ENCODE measurements at places on chromosomes 4 and X. TPM values are rescaled to one million over a fixed set of nuclear protein-coding genes. Genes with fewer than 3 reads are reported as not detected.

- no peak for DNase-seq
Measured at GRCh38 chr4:153887217-153887616, 98.3 kb upstream of the SFRP2 start.

DNA sequence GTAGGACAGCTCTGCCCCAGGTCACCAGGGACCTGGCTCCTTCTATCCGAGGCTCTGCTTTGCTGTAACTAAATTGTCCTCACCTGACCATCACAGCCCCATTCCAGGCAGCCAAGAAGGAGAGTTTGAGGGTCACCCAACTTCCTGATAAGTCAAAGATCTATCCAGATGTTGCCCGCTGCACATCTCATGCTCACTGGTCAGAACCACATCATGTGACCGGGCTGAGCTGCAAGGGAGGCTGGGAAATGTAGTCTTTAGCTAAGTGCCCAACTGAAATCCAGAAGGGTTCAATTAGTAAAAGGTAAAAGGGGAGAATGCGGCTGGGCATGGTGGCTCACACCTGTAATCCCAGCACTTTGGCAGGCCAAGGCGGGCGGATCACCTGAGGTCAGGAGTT, 18.4 kb downstream of the HMX1 start:
- DNase-seq: no peak

GRCh38 chr4:147351083-147351787, 129.7 kb upstream of the EDNRA start:
- no peak for DNase-seq

DNA sequence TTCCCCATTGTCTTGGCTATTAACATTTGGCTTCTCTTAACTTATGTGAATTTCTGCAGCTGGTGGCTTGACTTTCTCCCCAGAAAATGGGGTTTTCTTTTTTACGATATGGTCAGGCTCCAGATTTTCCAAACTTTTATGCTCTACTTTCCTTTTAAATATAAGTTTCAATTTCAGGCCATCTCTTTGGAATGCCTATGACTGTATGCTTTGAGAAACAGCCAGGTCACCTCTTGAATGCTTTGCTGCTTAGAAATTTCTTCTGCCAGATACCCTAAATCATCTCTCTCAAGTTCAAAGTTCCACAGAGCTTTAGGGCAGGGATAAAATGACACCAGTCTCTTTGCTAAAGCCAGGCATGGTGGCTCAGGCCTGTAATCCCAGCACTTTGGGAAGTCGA, 212.9 kb upstream of the SMIM31 start:
- DNase-seq: no peak

- DNase-seq: no peak
Measured at GRCh38 chr4:129926936-129927335, 831.0 kb downstream of the C4orf33 start.

- no peak for DNase-seq
Measured at GRCh38 chr4:185638548-185639301, 103.4 kb upstream of the PDLIM3 start.

DNA sequence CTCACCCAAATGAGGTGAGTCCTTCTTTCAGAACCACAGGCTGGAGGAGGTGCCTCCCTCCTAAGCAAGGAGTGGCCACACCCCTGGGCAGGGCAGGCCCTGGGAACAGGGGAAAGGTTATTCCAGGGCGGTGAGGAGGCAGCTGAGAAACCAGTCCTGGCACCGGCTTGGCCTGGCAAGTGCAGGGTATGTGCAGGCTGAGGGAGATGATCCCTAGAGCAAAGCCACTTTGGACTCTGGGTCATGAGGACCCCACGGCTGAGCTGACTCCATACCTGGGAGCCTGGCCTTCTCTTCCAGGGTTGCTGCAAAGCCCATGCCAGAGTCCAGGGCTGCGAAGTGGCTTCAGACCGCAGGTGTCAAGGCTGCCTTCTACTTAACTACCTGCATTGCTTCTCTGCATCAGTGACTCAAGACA, 49.5 kb upstream of the HELT start:
- no peak for DNase-seq

DNA sequence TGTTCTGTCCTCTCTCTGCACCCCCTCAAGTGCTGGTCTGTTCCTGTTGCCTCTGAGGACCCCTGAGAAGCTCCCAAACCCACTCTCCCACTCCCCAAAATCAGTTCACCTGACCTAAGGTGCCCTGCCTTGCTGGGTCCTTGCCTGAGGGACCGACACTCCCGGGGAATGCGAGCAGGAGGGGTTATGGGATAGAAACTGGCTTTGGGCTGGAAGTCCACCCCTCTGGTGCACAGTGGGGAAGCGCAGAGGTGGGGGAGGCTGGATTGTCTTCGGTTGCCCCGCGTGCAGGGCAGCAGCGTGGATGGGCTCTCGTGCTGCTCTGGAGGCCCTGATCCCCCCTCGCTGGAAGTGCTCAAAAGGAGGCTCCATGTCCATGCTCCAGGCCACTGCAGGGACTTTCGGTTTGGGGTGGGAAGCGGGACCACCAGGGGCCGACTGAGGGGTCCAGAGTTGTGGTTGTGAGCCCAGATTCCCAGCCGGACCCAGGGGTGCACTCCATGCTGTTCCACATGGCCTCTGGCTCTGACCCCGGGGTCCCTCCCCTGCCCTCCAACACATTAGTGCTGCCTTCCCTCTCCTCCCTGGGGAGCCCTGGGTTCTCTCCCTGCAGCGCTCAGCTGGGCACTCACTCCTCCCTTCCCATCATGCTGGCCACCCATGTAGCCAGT, 7.6 kb downstream of the SORCS2 start:
- DNase-seq: no peak

DNA sequence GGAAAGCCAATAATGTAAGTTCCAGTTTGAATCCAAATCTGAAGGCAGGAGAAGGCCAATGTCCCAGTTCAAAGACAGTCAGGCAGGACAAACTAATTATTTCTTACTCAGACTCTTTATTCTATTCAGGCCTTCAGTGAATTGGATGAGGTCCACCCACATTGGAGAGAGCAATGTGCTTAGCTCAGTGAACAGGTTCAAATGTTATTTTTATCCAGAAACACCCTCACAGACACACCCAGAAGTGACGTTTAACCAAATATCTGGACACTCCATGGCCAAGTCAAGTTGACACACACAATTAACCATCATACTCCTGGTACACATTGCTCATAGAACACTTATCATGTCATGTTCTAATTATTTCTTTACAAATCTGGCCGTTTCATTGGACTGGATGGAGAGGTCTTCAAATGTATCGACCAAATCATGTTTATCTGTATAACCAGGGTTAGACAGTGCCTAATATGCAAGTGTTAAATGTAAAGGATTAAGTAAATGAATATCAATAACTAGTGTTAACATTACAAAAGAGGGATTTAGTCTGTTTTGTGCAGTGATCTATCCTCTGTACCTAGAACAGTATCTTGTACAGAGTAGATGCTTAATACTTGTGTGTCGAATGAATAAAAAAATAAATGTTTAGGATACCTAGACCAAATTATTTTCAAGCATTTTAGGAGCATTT, 27.1 kb upstream of the XK start:
- DNase-seq: no peak

DNA sequence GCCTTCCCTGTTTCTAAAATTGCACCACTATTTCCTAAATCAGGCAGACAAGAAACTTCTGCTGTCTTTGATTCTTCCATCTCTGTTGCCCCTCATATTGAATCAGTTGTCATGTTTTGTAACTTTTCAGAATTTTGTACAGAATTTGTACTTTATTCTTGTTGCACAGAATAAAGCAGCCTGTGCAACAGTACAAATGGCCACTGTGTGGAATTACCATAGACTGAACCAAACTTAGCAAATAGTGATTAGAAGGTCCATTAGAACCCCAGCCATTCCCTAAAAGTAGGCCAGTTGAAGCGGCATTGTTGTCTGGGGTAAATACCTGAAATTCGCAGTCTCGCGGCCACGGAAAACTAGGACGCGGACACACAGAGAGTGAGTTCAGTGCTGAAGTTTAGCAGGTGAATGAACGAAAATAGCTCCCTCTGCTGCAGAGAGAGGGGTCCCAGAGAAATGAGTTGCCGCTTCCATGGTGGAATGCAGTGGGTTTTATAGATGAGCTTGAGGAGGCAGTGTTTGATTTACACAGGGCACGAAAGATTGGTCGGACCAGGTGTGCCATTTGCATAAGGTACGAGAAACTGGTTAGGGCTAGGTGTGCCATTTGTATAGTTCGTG, 71.8 kb downstream of the C4orf33 start:
- no peak for DNase-seq

- no peak for DNase-seq
Measured at GRCh38 chrX:10833299-10834169, 213.1 kb upstream of the MID1 start.

- DNase-seq: peak; percentile 31
Measured at GRCh38 chr4:139007640-139008039, 7.9 kb upstream of the NOCT start.

- no peak for DNase-seq
Measured at GRCh38 chr4:40299811-40300292, 35.3 kb upstream of the CHRNA9 start.

The TCEAL9 gene
- total RNA-seq: 166 TPM

The FGB gene
- not detected for total RNA-seq

The TMEM184C gene
- 44.7 TPM for total RNA-seq

The FGF13 gene
- not detected for total RNA-seq

The PPEF1 gene
- total RNA-seq: not detected

The SPANXD gene
- total RNA-seq: not detected

The ADH1A gene
- not detected for total RNA-seq
